ENCODE measurements at places on chromosomes 5 and 9.

- DNase-seq: no peak
These were observed 26.3 kb downstream of the SSBP2 start for GRCh38 chr5:81724571-81724970.

- no peak for DNase-seq
These were observed 7.2 kb downstream of the ALDH7A1 start for GRCh38 chr5:126587551-126588390.

- no peak for DNase-seq
These were observed 95.3 kb downstream of the COL5A1 start for GRCh38 chr9:134736791-134737497.

- DNase-seq: no peak
These were observed 23.7 kb upstream of the TAS2R1 start for GRCh38 chr5:9653811-9654210.

- no peak for DNase-seq
These were observed 58.0 kb upstream of the RPL26L1 start for GRCh38 chr5:172901012-172901780.

DNA sequence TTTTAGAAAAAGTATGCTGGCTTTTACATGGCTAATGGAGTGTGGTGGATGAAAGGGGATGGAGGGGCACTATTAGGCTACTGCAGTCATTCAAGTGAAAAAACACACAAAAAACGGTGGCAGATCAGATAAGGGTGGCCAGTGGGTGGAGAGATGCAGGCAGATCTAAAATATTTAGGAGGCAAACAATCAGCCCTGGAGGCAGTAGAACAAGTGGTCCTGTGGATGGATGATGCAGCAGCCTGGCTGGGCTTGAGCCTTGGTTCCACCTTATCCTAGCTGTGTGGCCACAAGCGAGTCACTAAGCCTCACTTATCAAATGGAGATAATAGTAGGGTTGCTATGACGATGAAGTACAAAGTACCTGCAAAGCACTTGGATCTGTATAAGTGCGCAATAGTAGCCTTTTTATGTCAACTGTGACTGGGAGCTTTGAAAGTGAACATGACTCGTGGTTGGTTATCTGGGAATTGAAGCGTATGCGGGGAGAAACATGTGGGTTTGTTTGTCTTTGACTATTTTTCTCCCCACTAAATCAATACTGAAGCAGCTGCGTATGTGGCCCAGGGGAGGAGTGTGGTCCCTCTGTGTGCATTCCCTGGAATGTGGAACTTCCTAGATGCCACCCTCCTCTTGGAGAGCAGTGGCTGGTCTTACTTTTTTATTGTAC is 20.2 kb downstream of the NSG2 start:
- DNase-seq: no peak

Measured in amygdala (tissue), 56 donors.